Liver (tissue), 10 donors: ENCODE measurements at places on chromosomes 1 and 21. TPM values are rescaled to one million over a fixed set of nuclear protein-coding genes. Genes with fewer than 3 reads are reported as not detected.

Gene SH3D21
- total RNA-seq, result 1.0 TPM

Gene KRTAP7-1
- not detected for total RNA-seq

Gene PCBP3
- total RNA-seq, result 1.6 TPM

Gene GBP4
- total RNA-seq, result 6.8 TPM

GRCh38 chr1:20511518-20512428 lies 3.8 kb upstream of the MUL1 start:
- DNase-seq, result no peak

- no peak for DNase-seq
Observed at GRCh38 chr1:101240041-101240430, 3.2 kb downstream of the S1PR1 start.

GRCh38 chr1:110144366-110144765 lies 5.9 kb upstream of the SLC6A17 start:
- no peak for DNase-seq

GRCh38 chr1:175390522-175391254 lies 198.1 kb upstream of the KIAA0040 start:
- no peak for DNase-seq

- no peak for DNase-seq
Observed at GRCh38 chr1:5819391-5820025, 172.7 kb downstream of the NPHP4 start.

GRCh38 chr1:47682198-47682597 lies 244.4 kb downstream of the FOXD2 start:
- DNase-seq, result peak; percentile 10
